ENCODE measurements at places on chromosomes 1 and 21. TPM values are rescaled to one million over a fixed set of nuclear protein-coding genes. Genes with fewer than 3 reads are reported as not detected.

CNIH3 gene
- total RNA-seq = 11.0 TPM

FAM177B gene
- total RNA-seq = not detected

OPRD1 gene
- 0.23 TPM for total RNA-seq

SARS1 gene
- total RNA-seq = 84.2 TPM

ATP1A2 gene
- total RNA-seq = 36.4 TPM

GSTM5 gene
- 16.5 TPM for total RNA-seq

OR2T2 gene
- 0.06 TPM for total RNA-seq

NBPF4 gene
- total RNA-seq = not detected

NASP gene
- 97.0 TPM for total RNA-seq

C1orf115 gene
- total RNA-seq = 15.6 TPM

TRIM17 gene
- 4.6 TPM for total RNA-seq

NCDN gene
- total RNA-seq = 21.7 TPM

SLAMF8 gene
- total RNA-seq = 0.88 TPM

SH3BGR gene
- total RNA-seq = 9.8 TPM

IRF6 gene
- 16.0 TPM for total RNA-seq

GRIK3 gene
- total RNA-seq = 2.2 TPM
